RPMI7951 (cell line): ENCODE measurements at places on chromosomes 12 and 14. TPM values are rescaled to one million over a fixed set of nuclear protein-coding genes. Genes with fewer than 3 reads are reported as not detected.

The HVCN1 gene
- total RNA-seq: 2.2 and 3.2 TPM in 2 replicates

The LAG3 gene
- total RNA-seq: 0.10 and 0.12 TPM in 2 replicates

The TEX52 gene
- total RNA-seq: not detected in 2 replicates

The PRB2 gene
- not detected in 2 replicates for total RNA-seq

The STAC3 gene
- total RNA-seq: 0.84 TPM in 1 of 2 replicates, not detected in the other

The TMPRSS12 gene
- not detected in 2 replicates for total RNA-seq

The ARHGEF25 gene
- 9.4 and 11.5 TPM in 2 replicates for total RNA-seq

The TMEM179 gene
- total RNA-seq: not detected in 2 replicates

The CIDEB gene
- total RNA-seq: not detected in 2 replicates
